ENCODE measurements at places on chromosomes 3 and 15. TPM values are rescaled to one million over a fixed set of nuclear protein-coding genes. Genes with fewer than 3 reads are reported as not detected.

The ATP8B4 gene
- 0.36 TPM for total RNA-seq

- DNase-seq = no peak
Measured at GRCh38 chr15:80404057-80404760, at the start of gene ARNT2. TSS of gene ARNT2 (plus strand) at chr15:80404382. CDS start at chr15:80404516, 134 bp downstream.

DNA sequence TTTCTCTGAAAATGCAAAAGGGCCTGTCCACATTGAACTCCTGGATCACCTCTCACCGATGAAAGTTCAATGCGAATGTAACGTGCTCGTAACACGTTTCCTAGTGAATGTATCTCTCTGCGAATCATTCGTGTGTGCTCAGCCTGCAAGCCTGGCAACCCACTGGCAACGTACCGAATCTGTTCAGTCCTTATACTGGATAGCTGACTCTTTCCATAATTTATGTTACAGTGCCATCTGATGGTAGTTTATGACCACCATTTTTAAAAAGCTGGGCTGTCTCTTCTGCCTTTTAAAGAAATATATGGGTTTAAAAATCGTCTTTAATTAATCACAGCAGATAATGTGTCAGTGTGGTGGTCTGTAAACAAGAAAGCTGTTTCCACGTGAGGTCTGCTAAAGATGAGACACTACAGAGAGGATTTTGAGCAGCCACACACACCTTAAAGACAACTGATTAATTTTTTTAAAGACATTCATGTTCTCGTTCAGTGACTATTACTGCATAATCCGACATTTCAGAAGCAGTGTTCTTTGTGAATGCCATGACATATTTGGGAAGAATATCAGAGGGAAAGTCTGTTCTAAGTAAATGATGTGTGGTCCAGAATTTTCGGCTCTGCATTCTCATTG is 69.4 kb upstream of the FOXP1 start:
- peak; percentile 70 for DNase-seq

DNA sequence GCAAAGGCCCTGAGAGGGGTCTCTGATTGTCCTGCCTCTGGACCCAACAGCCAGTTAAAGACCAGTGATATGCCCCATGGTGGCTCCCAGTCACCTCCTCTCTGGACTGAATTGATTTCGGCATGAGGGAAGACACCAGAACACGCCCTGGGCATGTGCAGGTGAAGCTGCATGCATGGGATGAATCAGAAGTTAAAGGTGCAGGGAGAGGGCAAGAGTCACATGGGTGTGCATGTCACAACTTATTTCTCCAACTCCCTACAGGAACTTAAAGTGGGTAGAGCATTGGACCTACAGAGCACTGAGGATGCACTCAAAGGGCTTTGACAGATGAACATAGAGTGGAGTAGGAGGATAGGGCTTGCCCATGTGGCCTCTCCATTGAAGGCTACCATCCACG is 16.9 kb upstream of the RHCG start:
- no peak for DNase-seq

DNA sequence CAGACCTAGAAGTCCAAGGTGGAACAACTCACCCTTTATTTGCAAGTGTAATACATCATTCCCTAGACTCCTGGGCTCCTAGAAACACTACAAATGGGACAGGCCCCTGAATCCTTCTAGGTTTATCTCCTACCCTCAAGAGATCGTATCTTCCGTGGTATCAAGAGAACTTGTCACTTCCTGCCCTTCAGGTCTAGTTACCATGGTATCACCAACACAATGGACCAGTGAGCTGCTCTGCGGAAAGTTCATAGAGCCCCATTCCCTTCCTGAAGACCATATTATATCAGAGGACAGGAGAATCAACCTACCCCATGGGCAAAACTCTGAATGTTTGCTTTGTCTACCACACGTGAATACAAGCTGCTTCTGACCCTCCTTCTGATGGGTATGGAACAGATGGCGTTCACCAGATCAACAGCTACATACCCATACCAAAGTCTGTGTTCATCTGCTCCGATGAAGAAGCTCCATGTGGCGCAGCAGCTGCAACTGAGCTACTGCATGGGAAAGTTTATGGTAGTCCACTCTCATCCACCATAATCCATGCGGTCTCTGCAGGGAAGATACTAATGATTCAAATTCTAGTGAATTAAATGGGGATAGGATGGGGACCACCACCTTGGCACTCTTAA is 84.6 kb upstream of the KLF13 start:
- no peak for DNase-seq

The NPAP1 gene
- not detected for total RNA-seq

The CALML4 gene
- 1.4 TPM for total RNA-seq

GRCh38 chr3:15520185-15520584 is 1.3 kb downstream of the COLQ start:
- DNase-seq = no peak

- no peak for DNase-seq
Measured at GRCh38 chr3:16400106-16400931, 113.2 kb downstream of the RFTN1 start.

GRCh38 chr3:123129092-123129491 is 62.3 kb downstream of the PDIA5 start:
- no peak for DNase-seq

DNA sequence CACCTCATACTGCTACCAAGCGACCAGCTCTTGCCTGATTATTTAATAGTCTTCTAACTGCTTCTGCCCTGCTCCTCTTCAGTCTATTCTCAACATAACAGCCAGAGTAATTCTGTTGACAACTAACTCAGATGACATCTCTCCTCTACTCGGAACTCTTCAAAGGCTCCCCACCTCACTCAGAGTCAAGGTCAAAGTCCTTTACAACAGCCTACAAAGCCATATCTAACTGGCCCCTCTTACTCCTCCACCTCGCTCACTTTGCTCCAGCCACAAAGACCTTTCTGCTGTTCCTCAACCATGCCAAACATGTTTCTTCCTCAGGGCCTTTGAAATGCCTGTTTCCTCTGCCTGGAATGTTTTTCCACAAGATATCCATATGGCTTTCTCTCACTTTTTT is 43.6 kb downstream of the PIK3R4 start:
- no peak for DNase-seq

GRCh38 chr3:3726549-3726948 is 72.7 kb upstream of the LRRN1 start:
- no peak for DNase-seq

DNA sequence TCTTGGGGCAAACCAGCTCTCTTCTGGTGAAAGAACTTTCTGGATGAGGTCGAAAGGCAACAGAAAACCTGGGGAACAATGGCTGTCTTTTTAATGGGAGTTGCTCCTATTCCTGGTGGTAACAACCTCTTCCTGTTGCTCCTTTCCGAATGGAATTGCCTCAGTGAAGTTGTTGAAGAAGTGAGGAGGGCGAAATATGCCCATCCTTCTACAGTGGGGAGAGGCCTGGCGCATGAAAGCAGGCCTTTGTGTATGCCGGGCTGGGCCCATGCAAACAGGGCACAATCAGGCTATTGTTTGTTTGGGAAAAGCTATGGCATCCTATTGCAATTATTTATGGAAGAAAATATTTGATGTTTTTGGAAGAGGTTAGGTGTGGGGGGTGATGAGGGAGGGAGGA is 166.9 kb downstream of the IGF1R start:
- DNase-seq = peak; percentile 51

GRCh38 chr3:124832782-124833709 is 54.1 kb downstream of the ITGB5 start:
- DNase-seq = peak; percentile 79

GRCh38 chr15:99850517-99850916 is 117.3 kb upstream of the LYSMD4 start:
- DNase-seq = no peak

DNA sequence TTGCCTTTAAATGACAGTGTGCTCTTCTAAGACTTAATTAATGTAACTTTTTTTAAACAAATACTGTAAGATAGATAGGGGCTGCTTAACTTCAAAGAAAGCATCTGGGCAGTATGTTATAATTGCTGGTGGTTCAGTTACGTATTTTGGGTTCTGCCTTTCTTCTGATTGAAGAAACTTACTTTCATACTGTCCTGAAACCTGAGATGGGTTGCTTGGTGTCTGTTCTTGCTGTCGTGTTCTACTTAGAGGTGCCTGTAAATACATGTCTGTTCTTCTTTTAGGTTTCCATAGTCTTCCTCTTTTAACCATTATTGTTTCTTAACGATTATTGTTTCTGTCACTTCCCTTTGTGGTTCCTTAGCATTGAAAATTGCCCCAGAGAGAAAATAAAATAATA is 297.7 kb upstream of the CHRM5 start:
- no peak for DNase-seq

DNA sequence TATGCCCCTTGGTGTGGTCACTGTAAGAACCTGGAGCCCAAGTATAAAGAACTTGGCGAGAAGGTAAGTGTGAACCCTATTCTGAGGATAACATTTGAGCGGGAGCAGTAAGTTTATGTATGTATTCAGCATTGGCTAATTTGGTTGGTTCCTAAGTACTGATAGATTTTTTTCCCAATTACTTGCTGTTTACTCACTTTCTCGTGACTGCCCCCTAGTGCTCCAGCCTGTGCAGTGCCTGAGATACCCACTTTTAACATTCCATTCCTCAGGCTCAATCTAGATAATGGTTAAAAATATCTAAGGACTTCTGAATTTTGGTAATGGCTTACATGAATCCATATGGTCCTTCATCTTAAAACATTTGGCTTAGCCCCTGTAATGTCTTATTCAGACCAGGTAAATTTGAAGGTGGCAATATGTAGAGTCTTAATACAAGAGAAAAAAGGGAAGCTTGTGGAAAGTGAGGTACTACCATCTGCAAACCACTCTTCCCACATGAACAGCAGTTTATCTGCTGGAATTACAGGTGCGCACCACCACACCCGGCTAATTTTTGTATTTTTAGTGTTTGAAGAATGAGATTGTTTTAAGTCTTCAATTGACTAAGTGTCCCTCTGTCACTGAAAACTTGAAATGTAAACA is 7.1 kb downstream of the ELL3 start:
- peak; percentile 59 for DNase-seq

DNA sequence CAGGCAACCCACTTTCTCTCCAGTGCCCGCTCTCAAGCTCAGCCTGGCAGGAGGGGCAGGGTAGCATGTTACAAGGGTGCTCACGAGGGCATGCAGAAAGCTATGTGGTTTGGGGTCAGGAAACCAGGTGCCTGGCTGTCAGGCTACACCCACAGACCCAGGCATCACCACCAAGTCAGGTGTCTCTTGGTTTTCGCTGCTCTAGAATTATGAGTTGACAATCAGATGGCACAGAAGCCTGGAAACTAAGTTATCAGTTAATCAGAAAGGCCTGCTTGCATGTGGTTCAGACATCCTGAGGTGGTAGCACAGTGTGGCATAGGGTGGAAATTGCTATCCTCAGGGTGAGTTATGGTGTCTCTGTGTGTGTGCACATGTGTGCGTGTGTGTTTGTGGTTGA is 16.2 kb upstream of the CCR9 start:
- no peak for DNase-seq

The PAQR5 gene
- total RNA-seq = 3.3 TPM

- no peak for DNase-seq
Measured at GRCh38 chr3:138136201-138136600, 4.0 kb upstream of the A4GNT start.

DNA sequence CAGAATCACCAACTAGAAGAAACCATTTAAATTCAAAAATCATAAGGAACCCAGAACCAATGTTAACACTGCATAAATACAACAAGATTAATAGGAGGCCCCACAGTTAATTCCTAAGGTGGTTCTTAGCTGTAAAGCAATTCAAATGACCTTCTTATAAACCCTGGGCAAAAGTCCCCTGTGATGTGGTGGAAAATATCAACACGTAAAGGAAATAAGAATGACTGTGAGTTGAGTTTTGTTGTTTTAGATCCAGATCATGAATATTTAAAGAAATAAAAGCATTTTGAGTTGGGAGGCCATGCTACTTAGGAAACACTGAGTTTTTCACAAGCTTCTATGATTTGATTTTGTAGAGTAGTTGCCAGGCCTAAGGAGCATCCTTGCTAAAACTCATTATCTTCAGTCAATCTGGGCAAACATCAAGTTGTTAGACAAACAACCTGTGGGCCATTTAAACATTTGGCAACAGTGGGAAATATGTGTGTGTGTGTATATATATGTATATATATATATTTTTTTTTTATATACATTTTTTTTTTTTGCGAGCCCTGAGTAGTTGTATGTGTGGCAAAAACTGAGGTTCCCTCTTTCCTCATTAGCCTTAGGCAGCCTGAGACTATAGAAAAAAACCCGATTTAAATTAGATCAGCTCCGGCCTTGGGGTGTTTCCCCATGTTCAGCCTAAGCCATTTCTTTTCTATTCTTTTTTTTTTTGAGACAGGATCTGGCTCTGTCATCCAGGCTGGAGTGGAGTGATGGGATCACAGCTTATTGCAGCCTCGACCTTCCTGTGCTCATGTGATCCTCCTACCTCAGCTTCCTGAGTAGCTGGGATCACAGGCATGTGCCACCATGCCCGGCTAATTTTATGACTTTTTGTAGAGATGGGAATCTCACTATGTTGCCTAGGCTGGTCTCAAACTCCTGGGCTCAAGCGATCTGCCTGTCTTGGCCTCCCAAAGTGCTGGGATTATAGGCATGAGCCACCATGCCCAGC is 8.0 kb upstream of the PXK start:
- DNase-seq = no peak

DNA sequence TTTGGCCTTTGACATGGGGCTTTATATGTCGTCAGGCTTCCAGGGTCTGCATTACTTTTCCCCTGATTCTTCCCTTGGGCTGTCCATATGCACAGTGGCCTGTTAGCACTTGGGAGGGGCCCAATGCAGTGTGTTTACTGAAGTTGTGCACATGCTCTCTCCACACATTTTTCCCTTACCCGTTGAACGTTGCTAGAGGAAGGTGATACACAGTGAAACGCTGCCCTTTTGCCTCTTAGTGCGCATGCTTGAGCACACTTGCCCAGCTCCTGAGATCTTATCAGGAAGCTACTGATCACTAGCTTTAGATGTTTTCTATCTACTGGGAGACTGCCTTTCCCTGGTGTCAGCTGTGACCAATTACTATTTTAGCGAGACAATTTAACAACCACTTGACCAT is 1198.0 kb downstream of the ROBO1 start:
- no peak for DNase-seq

GRCh38 chr3:50626401-50626800 is 9.4 kb downstream of the MAPKAPK3 start:
- no peak for DNase-seq

The PRSS50 gene
- total RNA-seq = not detected

The HEMK1 gene
- total RNA-seq = 8.8 TPM

DNA sequence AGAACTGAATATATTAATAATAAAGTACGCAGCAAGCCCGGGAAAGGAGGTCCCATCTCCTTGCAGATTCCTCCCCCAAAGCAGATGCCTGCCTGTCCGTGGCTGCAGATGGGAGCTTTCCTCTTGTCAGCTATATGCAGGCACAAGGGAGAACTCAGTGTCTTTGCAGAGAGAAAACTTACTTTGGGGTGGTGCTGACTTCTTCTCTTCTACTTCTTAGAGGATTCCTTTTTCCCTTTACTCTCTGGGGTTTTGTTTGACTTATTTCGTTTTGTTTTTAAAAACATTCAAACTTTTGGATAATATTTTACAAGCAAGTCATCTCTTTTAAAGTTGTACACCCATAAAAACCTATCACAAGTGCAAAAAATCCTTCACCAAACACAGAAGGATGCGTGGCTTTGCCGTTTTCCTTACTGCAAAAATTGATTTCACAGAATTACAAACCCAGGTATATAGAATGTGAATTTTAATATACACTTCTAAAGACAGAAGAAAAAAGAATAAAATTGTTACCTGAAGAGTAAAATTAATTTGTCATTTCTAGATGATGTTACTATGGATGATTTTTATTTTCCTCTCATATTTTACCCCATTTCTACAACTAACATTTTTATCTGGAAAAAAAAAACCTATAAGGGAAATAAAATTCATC is 65.3 kb upstream of the IGF1R start:
- DNase-seq = no peak

All from RPMI7951 (cell line).